ENCODE measurements at places on chromosomes 1 and 21.
A peak's percentile ranks its signal among the peaks of the same experiment; 100 is the strongest.

DNA sequence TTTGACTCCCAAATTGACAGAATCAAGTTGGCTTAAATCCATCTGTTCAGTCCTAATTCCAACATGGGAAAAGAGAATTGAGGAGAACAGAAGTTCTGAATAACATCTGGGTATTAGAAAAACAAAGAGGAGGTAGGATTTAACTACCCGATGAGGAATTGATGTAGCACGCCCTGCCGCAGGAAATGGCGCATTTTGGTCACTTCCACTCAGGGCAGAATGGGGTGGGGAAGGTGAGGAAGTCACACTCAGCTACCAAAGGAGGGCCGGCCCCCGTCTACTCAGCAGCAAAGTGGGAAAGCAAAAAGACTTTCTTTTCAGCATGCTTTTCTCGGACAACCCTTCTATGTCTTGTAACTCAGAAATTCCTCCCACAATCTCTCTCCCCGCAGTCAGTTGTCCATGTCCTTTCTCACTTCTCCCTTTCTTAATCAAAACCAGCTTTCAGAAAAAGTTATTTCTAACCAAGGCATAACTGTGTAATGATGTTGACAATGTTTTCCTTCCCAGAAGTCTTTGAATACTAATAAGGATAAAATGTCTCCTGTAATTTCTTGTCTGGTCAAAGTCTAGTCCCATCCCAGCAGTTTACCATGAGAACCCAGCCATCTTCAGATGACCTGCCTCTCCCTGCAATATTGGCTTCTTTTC, 60.5 kb upstream of the SIPA1L2 start:
- DNase-seq: no peak

DNA sequence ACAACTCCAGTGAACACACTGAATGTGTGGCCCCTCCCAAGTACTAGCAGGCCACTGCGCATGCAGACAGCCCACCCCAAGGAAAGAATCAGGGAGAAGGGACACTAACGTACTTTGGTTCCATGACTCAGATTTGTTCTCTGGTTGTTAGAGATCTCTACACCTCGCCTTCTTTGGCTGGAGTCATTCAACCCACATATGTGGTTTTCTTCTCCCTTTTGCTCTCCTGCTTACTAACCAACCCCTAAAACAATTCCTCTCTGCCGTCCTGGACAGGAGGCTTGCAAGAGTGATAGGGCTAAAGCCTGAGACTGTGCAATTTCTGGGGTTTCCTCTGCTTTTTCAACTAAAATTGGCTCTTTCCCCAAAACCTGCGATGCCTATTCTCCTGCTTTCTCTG, 5.7 kb upstream of the CD48 start:
- DNase-seq: no peak

DNA sequence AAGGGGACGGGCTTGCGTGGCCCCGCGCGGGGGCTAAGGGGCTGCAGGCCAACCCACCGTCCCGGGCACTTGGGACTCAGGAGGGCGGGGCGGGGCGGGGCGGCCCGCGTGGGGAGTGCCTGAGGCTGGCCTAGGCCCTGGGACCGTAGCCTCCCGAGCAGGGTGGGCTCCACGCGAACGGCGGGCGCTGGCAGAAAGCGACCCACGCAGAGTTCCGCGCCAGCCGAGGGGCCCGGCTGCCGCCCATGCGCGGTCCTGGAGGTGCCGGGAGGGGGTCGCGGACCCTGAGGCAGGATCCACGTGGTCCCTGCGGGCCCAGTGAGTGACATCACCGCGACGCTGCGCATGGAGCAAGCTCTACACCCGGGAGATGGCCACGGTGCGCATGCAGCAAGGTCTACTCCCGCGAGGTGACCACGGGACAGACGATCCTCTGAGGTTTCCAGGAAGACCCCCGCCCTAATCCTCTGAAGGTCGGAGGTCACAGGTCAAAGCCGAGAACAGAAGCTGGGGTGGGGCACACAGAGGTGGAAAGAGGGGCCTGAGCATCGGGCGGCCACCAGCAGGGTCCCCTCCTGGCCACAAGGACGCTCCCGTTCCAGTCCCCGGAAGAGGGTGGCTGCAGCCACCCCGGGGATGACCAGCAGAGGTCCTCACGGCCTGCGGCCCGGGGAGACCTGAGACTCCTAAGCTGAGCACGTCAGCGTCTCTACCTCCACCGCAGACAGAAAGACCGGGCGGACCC, 13.5 kb upstream of the SLC19A1 start:
- peak; percentile 86 for DNase-seq

DNA sequence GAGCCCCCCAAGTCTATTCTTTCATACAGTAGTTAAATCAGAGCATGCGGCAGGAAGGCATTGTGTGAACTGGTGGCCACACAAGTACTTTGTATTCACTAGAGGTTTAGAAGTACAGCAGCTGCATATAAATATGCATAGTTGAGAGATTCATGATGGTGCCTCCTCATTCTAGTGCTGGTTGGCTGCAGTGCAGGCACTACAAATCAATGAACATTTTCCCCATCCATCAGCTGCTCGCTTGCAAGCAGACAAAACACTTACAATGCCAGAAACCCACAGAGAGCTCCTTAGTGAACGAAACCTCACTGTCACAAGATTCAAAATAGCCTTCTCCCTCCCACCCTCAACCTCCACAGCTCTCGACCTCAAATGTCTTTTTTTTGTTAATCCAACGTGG, 726.2 kb downstream of the USP25 start:
- DNase-seq: no peak

DNA sequence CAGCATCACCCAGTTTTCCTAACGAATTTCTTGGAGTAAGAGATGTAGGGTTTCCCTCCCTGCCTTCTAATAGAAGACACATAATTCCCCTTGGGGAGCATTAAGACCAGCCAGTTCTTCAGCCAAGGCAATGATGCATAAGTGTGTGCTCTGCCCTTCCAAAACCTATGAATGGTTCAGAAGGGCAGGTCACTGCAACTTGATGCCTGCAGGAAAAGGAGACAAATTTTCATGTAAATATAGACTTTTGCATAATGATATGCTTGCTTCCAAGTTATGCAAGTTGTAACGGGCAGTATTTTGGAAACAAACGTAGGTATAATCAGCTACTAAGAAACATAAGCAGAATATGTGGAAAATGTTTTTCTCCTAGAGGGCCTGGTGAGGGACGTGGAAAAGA, 31.6 kb downstream of the PTGS2 start:
- no peak for DNase-seq

- no peak for DNase-seq
Observed at GRCh38 chr1:231104917-231105316, 56.9 kb upstream of the TRIM67 start.

GRCh38 chr1:95085376-95085775, 12.6 kb upstream of the ALG14 start:
- no peak for DNase-seq
